A549 treated with dexamethasone at 1 μM for 4 hours (cell line): ENCODE measurements at places on chromosomes 12 and 14. TPM values are rescaled to one million over a fixed set of nuclear protein-coding genes. Genes with fewer than 3 reads are reported as not detected.

Gene FSCB
- not detected in 5 replicates for total RNA-seq

Gene VASH1
- total RNA-seq = 2.8 to 4.3 TPM (median 4.1 TPM) in 5 replicates

Gene CRIP1
- total RNA-seq = 1,663 to 1,896 TPM (median 1,802 TPM) in 5 replicates

Gene RITA1
- total RNA-seq = 23.2 to 33.1 TPM (median 32.7 TPM) in 5 replicates

Gene PPP1R36
- 0.06 to 0.40 TPM (median 0.24 TPM) in 5 replicates for total RNA-seq

Gene TRHDE
- 0.04 to 0.11 TPM (median 0.05 TPM) in 4 of 5 replicates, not detected in the other for total RNA-seq

Gene DLGAP5
- 28.2 to 35.2 TPM (median 32.9 TPM) in 5 replicates for total RNA-seq

Gene CLEC6A
- not detected in 5 replicates for total RNA-seq

Gene DEPDC4
- 0.80 to 1.7 TPM (median 0.90 TPM) in 5 replicates for total RNA-seq

Gene GLI1
- 4.5 to 7.8 TPM (median 5.9 TPM) in 5 replicates for total RNA-seq

Gene ESR2
- 0.06 to 0.15 TPM (median 0.09 TPM) in 4 of 5 replicates, not detected in the other for total RNA-seq

Gene TSPAN19
- total RNA-seq = 0.13 TPM in 1 of 5 replicates, not detected in the others

Gene KRT76
- not detected in 5 replicates for total RNA-seq

Gene HOXC6
- 3.9 to 5.6 TPM (median 4.8 TPM) in 5 replicates for total RNA-seq

Gene LRFN5
- total RNA-seq = not detected in 5 replicates

Gene MANSC1
- total RNA-seq = 3.5 to 4.8 TPM (median 4.4 TPM) in 5 replicates

Gene MGP
- total RNA-seq = not detected in 5 replicates

Gene GPRC5A
- total RNA-seq = 174 to 283 TPM (median 256 TPM) in 5 replicates

Gene GPR132
- 0.32 to 0.86 TPM (median 0.54 TPM) in 5 replicates for total RNA-seq

Gene NKX2-1
- total RNA-seq = 0.05 to 0.11 TPM in 2 of 5 replicates, not detected in the others

Gene CSRP2
- 18.8 to 25.5 TPM (median 21.7 TPM) in 5 replicates for total RNA-seq

Gene MYH6
- 0.05 to 0.15 TPM (median 0.12 TPM) in 5 replicates for total RNA-seq

Gene DRAM1
- 18.2 to 20.5 TPM (median 18.5 TPM) in 5 replicates for total RNA-seq

Gene ZC2HC1C
- 5.0 to 6.7 TPM (median 6.1 TPM) in 5 replicates for total RNA-seq

Gene ALDH1L2
- total RNA-seq = 3.1 to 4.7 TPM (median 4.2 TPM) in 5 replicates

Gene DGKA
- total RNA-seq = 16.0 to 20.2 TPM (median 19.4 TPM) in 5 replicates

Gene PRKD1
- total RNA-seq = 2.2 to 2.9 TPM (median 2.4 TPM) in 5 replicates

Gene HOXC13
- total RNA-seq = 24.6 to 37.6 TPM (median 28.1 TPM) in 5 replicates

Gene EFCAB11
- total RNA-seq = 10.3 to 14.5 TPM (median 12.3 TPM) in 5 replicates

Gene WSB2
- 55.6 to 74.5 TPM (median 68.5 TPM) in 5 replicates for total RNA-seq

Gene KRT7
- 4,985 to 6,528 TPM (median 5,990 TPM) in 5 replicates for total RNA-seq

Gene UTP20
- total RNA-seq = 13.3 to 20.6 TPM (median 18.0 TPM) in 5 replicates

Gene KRT75
- 0.08 to 0.20 TPM (median 0.14 TPM) in 5 replicates for total RNA-seq

Gene GLIPR1L2
- total RNA-seq = 0.08 to 0.25 TPM (median 0.11 TPM) in 5 replicates

Gene OVCH1
- total RNA-seq = not detected in 5 replicates

Gene LMO3
- not detected in 5 replicates for total RNA-seq

Gene AKAP3
- 0.02 to 0.30 TPM (median 0.11 TPM) in 5 replicates for total RNA-seq

Gene FAM186B
- total RNA-seq = 0.07 to 0.16 TPM (median 0.12 TPM) in 4 of 5 replicates, not detected in the other

Gene SLC39A9
- total RNA-seq = 38.1 to 50.7 TPM (median 46.7 TPM) in 5 replicates

Gene TSPAN8
- 0.11 to 0.22 TPM (median 0.16 TPM) in 3 of 5 replicates, not detected in the others for total RNA-seq

Gene RND1
- 2.6 to 4.7 TPM (median 3.1 TPM) in 5 replicates for total RNA-seq

Gene SOAT2
- total RNA-seq = 0.17 to 0.27 TPM (median 0.26 TPM) in 5 replicates

Gene KRT71
- 0.06 TPM in 1 of 5 replicates, not detected in the others for total RNA-seq

Gene NAV3
- 3.8 to 6.1 TPM (median 5.6 TPM) in 5 replicates for total RNA-seq

Gene ACRBP
- total RNA-seq = 0.13 to 0.23 TPM (median 0.19 TPM) in 5 replicates

Gene GPD1
- total RNA-seq = 0.14 to 0.30 TPM (median 0.22 TPM) in 5 replicates

Gene STYK1
- 0.11 to 0.51 TPM (median 0.20 TPM) in 5 replicates for total RNA-seq

Gene RTN1
- 0.03 TPM in 1 of 5 replicates, not detected in the others for total RNA-seq

Gene IL22
- total RNA-seq = not detected in 5 replicates

Gene COL2A1
- total RNA-seq = 0.06 to 0.18 TPM (median 0.11 TPM) in 5 replicates

Gene CLEC2A
- total RNA-seq = not detected in 5 replicates

Gene KLRC2
- total RNA-seq = 1.5 to 2.1 TPM (median 1.7 TPM) in 5 replicates

Gene CCDC196
- not detected in 5 replicates for total RNA-seq

Gene AMDHD1
- 1.6 to 2.8 TPM (median 2.3 TPM) in 5 replicates for total RNA-seq
